Stimulated activated CD8-positive, alpha-beta memory T cell treated with anti-CD3 and anti-CD28 coated beads, Interleukin-2, amount 100 ng/mL, for 1 hour (primary cell): ENCODE measurements at places on chromosomes 16 and 17.

DNA sequence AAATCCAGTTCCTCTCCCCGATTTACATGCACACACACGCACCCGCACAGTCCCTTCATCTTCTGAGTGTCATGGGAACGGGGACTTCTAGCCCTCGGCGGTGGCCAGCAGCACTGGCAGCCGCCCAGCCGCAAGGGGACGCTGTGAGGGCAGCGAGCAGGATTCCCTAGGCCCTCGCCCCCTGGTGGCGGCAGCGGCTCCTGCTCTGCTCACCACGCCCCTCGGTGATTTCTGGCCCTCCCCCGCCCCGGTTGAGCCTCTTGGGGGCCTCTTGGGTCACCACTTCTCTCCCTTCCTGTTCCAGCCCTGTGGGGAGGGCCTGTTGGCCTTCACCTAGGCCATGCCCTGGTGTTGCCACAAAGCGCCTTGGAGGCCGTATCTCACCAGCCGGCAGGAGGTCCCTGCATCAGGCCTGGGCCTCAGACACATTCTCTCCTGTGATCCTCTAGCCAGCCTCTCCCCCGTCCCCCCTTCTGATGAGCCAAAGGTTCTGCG lies 75.2 kb upstream of the KSR1 start:
- DNase-seq: peak; percentile 44

DNA sequence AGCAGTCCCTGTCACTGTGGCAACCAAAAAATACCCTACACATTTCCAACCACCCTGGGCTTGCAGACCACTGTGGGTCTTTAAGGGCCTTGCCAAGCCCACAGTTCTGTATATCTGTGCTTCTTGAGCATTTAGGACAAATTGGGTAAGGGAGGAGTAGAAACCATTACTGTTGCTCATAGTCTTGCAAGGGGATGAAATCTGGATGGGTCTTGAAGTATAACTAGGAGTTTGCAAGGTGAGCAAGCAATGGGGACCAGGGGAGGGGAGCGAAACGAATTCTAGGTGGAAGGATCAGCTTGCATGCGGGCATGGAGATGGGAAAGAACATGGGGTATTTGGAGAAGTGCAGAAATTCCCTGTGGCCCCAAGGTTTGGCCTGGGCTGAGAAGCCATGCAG lies 202.9 kb downstream of the RAB11FIP4 start:
- no peak for DNase-seq

GRCh38 chr16:63717806-63718205 lies 1404.1 kb downstream of the CDH11 start:
- no peak for DNase-seq

GRCh38 chr16:22614271-22614947 lies 103.7 kb downstream of the NPIPB5 start:
- no peak for DNase-seq

DNA sequence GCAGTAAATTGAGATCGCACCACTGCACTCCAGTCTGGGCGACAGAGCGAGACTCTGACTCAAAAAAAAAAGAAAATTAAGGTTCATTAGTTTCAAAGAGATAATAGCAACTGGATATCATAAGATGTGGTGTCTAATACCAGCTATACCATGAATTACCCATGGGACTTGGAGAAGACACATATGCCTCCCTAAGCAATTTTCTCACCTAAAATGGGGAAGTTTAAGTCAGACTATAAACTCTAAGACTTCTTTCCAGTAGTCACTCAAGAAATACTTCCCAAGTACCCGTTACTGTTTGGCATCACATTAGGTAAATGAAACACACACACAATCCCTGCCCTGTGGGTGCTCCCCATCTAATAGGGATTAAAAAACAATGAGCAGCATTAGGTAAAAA lies 22.6 kb downstream of the SMURF2 start:
- no peak for DNase-seq

- no peak for DNase-seq
Observed at GRCh38 chr17:80646328-80646727, 101.7 kb downstream of the RPTOR start.

GRCh38 chr16:69606985-69607384 lies 41.2 kb downstream of the NFAT5 start:
- DNase-seq: no peak

DNA sequence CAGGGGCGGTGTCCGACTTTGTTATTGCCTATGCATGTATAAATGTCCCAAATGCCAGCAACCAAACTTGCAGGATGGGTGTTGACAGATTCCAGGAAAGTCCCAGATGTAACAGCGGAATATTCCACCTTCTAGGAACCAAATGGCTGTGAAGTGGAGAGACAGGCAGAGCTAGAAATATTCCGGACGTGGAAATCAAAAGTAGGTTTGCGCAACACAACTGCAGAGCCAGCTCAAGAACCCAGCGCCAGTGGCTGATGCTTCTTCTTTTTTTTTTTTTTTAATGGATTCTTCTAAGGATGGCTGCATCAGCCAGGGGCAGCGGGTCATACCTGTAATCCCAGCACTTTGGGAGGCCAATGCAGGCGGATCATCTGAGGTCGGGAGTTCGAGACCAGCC lies 601.7 kb downstream of the MAF start:
- DNase-seq: no peak

- DNase-seq: no peak
Observed at GRCh38 chr17:21816592-21817567, 124.6 kb downstream of the KCNJ18 start.

DNA sequence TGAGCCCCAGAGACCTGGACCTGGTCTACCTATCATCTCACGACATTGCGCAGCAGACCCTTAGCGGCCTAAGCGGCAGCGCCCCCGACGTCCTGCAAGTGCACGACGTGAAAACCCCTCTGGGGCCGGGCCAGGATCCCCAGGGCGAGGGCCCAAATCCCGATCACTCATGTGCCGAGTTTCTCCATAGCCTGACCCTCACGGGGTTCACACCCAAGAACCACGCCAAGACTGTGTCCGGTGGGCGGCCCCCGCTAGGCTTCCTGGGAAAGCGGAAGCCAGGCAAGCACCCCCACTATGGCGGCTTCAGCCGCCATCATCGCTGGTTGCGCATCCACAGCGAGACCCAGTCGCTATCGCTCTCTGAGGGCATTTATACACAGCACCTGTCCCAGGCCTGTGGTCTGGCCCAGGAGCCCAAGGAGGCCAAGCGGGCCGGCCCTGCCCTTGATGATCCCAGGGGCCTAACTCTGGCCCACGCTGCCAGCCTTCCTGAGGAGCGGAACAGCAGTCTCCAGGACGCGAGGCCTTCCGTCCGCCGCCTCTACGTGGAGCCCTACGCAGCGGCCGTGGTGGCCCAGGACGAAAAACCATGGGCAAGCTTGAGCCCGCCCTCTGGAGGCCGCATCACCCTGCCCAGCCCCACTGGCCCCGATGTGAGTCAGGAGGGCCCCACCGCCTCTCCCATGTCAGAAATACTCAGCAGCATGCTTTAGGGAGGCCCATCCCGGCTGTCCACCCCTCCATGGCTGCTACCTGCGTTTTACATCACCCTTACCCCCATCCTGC lies 82.8 kb upstream of the NOG start:
- no peak for DNase-seq

DNA sequence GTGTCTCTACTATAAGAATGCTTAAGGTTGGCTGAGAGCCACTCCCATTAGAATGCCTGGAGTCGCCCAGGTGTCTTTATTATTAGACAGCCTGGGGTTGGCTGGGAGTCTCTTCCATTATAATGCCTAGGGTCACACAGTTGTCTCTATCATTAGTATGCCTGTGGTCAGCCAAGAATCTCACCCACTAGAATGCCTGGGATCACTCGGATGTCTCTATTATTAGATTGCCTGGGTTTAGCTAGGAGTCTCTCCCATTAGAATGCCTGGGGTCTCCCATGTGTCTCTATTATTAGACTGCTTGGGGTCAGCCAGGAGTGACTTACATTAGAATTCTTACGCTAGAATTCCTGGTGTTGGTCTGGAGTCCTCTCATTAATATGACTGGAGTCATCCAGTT lies 2255.3 kb downstream of the TP53TG3F start:
- no peak for DNase-seq

- DNase-seq: no peak
Observed at GRCh38 chr17:71975331-71975801, 145.5 kb upstream of the SOX9 start.

GRCh38 chr17:37562016-37562745 lies 47.0 kb downstream of the SYNRG start:
- no peak for DNase-seq

GRCh38 chr17:16066125-16066524 lies 66.5 kb downstream of the TTC19 start:
- DNase-seq: no peak

- DNase-seq: no peak
Observed at GRCh38 chr16:67216612-67217490, 10.1 kb upstream of the TMEM208 start.

GRCh38 chr16:86457501-86458148 lies 52.7 kb upstream of the FOXF1 start:
- DNase-seq: no peak

DNA sequence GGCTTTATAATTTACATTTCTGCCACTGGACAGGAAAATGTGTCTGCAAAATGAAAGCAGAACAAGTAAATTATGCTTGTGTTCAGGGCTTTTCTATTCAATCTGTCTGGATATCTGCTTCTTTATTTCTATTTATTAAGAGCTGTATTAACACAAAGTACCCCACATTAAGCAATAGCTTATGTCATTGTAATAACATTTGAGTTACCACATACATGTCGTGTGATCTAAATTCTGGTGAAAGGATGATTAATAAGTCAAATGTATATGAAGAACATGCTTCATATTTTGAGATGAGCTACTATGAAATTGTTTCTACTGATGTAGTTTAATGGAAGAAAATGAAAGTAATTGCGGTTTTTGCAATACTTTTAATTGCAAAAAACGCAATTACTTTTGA lies 238.2 kb downstream of the KCNJ2 start:
- DNase-seq: no peak

DNA sequence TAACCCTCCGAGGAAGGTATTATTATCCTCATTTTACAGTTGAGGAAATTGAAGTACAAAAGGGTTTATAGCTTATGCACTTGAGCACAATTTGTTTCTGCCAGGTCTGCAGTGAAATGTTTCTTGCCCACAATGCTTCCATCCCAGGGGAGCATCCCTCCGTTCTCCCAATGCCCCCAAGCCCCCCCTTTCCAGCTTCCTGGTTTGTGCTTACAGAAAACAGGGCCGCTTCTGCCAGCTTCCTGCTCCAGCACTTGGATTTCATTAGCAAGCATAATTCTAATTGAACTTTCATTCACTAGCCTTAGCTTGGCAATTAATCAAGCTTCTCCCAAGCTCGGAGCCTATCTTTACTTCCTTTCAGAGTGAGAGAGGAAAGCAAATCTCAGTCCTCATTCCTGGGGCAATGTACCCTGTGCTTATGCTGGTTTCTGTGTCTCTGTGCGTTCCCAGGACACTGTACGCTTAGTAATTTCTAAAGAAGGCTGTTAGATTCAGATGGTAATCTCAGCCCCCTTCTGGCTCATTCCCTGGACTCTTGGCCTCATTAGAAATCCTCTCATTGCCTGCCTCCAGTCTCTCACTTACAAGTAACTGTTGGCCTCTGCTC lies 141.6 kb downstream of the HS3ST2 start:
- DNase-seq: no peak

DNA sequence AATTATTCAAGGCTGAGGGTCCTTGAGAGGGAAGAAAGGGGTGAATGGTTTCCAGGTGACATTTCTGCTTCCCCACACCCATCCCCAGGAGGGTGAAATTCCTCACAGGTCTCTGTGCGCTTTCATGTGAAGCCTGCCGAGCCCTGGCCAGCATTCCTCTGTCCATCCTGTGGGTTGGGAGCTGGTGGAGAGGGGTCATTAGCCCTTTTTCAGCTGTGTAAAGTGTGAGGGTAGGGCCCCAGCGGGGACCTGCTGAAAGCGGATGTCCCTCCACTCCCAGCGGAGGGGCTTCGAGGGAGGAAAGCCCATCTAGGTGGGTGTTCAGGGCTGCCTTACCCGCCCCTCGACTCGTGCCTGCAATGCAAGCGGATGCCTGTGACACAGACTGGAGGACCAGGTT lies 53.3 kb upstream of the DLX4 start:
- no peak for DNase-seq

- no peak for DNase-seq
Observed at GRCh38 chr17:5472511-5472910, 3.7 kb upstream of the DHX33 start.

GRCh38 chr16:27718201-27719105 lies 168.5 kb downstream of the KATNIP start:
- no peak for DNase-seq

- DNase-seq: no peak
Observed at GRCh38 chr17:37823996-37824395, 79.1 kb upstream of the HNF1B start.

- DNase-seq: no peak
Observed at GRCh38 chr17:35252651-35253050, 9.8 kb downstream of the SLFN5 start.

DNA sequence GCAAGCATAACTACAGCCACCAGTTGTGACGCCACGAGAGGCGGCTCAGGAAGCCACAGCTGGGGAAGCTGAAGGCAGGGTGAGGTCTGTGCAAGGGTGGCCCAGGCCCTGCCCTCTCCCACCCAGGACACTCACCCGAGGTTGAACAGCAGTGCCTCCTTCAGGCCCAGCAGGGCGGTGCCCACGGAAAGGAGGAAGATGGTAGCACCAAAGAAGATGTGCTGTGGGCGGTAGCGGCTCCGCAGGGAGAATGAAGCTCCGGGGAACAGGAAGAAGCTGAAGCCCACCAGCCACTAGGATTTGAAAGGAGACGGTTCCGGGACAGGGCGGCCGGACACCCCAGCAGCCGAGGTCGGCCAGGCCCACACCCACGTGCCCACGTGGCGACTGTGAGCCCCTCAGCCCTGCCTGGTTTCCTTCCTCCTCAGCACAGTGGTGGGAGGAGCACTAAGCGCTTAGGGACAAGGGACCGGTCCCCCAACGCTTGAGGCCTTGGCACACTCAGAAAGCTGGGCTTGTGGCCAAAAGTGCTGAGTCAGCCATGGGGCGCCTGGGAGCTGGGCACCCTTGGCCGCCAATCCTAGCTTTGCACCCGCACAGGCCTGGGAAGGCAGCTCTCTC lies 11.0 kb downstream of the CYB561 start:
- DNase-seq: no peak

DNA sequence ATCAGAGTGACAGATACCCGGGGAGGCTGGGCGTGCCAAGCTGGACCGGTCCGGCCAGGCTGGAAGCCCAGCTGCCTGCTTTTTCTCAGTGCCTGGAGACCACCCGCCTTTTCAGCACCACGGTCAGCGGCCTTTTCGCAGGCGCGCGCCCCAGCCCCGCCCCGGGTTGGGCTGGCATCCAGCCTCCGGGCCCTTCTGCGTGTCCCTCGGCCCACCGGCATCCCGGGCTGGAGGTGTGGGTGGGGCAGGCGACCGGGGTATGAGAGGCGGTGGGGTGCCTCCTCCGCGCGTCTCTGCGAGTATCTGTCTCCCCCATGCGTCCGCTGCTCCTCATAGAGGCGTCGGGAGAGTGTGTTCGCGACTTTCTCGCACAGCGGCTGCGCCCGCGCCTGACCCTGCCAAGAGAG lies 102.5 kb downstream of the MRM1 start:
- peak; percentile 12 for DNase-seq
